ENCODE measurements at places on chromosomes 4 and X. TPM values are rescaled to one million over a fixed set of nuclear protein-coding genes. Genes with fewer than 3 reads are reported as not detected.

DNA sequence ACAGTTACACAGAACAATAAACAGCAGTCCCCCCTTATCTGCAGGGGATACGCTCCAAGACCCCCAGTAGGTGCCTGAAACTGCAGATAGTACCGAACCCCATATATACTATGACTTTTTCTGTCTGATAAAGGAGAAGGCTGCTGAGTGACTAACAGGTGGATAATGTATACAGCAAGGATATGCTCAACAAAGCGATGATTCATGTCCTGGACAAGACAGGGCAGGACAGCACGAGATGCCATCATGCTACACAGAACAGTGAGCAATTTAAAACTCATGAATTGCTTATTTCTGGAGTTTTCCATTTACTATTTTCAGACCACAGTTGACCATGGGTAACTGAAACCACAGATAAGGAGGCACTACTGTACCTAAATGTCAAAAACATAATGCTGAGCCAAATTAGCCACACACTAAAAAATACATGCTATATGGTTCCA is 76.1 kb downstream of the MANBA start:
- H3K27me3 ChIP-seq: no peaks in the 10 kb centered on the region
- no peaks in the 10 kb centered on the region for H3K4me1 ChIP-seq
- peaks cover 8% of the 10 kb centered on the region for H3K36me3 ChIP-seq
- DNase-seq: no peak
- no peak overlapping the region for H3K27ac ChIP-seq

GRCh38 chrX:26522501-26522900 is 306.5 kb downstream of the MAGEB5 start:
- H3K4me3 ChIP-seq: no peak overlapping the region
- peaks cover 4% of the 10 kb centered on the region for H3K4me1 ChIP-seq
- no peaks in the 10 kb centered on the region for H3K27me3 ChIP-seq
- peak overlapping the region; percentile 73 for H3K27ac ChIP-seq
- no peaks in the 10 kb centered on the region for H3K36me3 ChIP-seq

GRCh38 chr4:2696423-2696822 is 59.7 kb downstream of the TNIP2 start:
- no peaks in the 10 kb centered on the region for H3K27me3 ChIP-seq
- no peak overlapping the region for H3K4me3 ChIP-seq
- DNase-seq: no peak
- H3K36me3 ChIP-seq: peaks cover 23% of the 10 kb centered on the region

DNA sequence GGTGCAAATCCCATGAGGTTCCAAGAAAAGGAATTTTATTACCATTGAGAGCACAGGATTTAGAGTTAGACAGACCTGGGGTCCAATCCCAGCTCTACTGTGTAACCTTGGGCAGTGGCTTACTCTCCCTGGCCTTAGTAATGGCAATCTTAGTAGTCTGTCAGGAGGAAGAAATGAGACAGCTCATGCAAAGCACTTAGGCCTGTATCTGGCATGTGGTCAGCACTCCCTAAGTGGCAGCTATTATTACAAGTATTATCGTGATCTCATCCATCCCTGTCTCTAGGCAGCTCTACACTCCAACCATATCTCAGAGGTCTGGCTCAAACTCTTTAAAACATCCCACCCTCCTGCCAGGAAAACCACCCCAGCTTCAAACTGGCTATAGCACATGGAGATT is 129.6 kb upstream of the NALF2 start:
- DNase-seq: no peak
- no peak overlapping the region for H3K27ac ChIP-seq
- H3K4me1 ChIP-seq: no peaks in the 10 kb centered on the region
- H3K36me3 ChIP-seq: no peaks in the 10 kb centered on the region
- H3K27me3 ChIP-seq: no peaks in the 10 kb centered on the region
- H3K4me3 ChIP-seq: no peak overlapping the region

DNA sequence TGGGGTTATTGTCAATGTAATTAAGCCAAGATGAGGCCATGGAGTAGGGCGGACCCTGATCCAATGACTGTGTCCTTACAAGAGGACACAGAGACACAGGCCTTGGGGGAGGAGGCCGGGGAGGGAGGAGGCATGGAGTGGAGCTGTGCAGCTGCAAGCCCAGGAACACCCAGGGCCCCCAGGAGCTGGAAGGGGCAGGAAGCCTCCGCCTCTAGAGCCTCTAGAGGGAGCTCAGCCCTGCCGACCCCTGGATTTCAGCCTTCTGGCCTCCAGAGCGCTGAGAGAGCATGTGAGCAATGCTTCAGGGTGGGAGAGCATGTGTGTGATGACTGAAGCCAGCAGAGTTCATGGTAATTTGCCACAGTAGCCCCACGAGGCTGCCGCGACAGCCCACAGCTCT is 234.6 kb downstream of the AFAP1 start:
- no peaks in the 10 kb centered on the region for H3K36me3 ChIP-seq
- H3K27me3 ChIP-seq: no peaks in the 10 kb centered on the region
- no peak overlapping the region for H3K27ac ChIP-seq
- H3K4me1 ChIP-seq: no peaks in the 10 kb centered on the region
- DNase-seq: peak; percentile 43

GRCh38 chr4:183995570-183995969 is 90.5 kb downstream of the STOX2 start:
- H3K4me3 ChIP-seq: no peak overlapping the region
- H3K4me1 ChIP-seq: peaks cover 13% of the 10 kb centered on the region
- no peaks in the 10 kb centered on the region for H3K36me3 ChIP-seq
- no peaks in the 10 kb centered on the region for H3K27me3 ChIP-seq
- no peak overlapping the region for H3K27ac ChIP-seq
- peak; percentile 29 for DNase-seq

- no peak overlapping the region for H3K27ac ChIP-seq
- H3K36me3 ChIP-seq: no peaks in the 10 kb centered on the region
- H3K4me3 ChIP-seq: no peak overlapping the region
Observed at GRCh38 chr4:123350191-123350544, 46.4 kb upstream of the SPRY1 start.

GRCh38 chr4:58553031-58553430 is 1442.8 kb upstream of the IGFBP7 start:
- peaks cover 3% of the 10 kb centered on the region for H3K4me1 ChIP-seq
- H3K27ac ChIP-seq: no peak overlapping the region
- no peaks in the 10 kb centered on the region for H3K36me3 ChIP-seq
- DNase-seq: peak; percentile 18
- H3K4me3 ChIP-seq: no peak overlapping the region

- H3K27me3 ChIP-seq: peaks cover 8% of the 10 kb centered on the region
- no peak overlapping the region for H3K27ac ChIP-seq
- no peaks in the 10 kb centered on the region for H3K36me3 ChIP-seq
Observed at GRCh38 chrX:39159921-39160507, 358.8 kb downstream of the MID1IP1 start.

DNA sequence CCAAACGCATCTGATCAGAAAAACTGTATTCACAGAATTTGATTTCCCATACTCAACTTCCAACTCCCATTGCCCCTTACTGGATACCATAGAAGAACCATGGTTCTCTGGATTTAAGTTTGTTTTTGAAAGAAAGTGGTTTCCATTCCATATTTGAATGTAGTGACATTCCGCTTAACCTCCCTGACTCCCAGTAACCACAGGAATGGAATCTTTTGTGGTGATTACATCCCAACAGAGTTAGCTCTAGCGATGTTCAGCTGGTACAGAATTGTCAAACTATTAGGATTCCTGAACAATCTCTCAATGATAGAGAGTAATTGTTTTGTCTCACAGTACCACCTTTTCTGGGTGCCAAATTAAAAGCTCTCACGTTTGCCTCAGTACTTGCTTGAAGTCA is 1.7 kb downstream of the NUDT10 start:
- peak overlapping the region; percentile 55 for H3K4me3 ChIP-seq
- no peak overlapping the region for H3K27ac ChIP-seq
- no peak for DNase-seq
- H3K4me1 ChIP-seq: peaks cover 4% of the 10 kb centered on the region
- no peaks in the 10 kb centered on the region for H3K36me3 ChIP-seq
- no peaks in the 10 kb centered on the region for H3K27me3 ChIP-seq

DNA sequence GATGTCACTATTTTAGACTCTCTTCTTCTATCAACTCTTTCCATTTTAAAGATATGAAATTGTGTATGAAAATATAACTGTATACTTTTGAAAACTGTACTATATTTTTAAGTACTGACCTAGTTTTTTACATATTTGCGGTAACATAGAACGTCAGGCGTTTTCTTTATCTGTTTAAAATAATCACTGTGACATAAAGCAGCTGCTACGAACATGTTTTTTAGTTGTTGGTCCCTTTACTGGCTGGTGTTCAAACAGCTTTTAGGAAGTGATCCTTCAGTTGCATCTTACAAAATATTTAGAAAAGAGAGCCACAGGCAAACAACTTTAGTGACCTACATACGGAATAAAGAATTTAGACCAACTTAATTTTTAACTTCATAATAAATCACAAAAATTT is 73.1 kb downstream of the METTL14 start:
- H3K4me1 ChIP-seq: peaks cover 10% of the 10 kb centered on the region
- no peaks in the 10 kb centered on the region for H3K27me3 ChIP-seq
- 0 out of 2 replicates have a peak overlapping the region, but pooled peaks have one; percentile 28 for H3K27ac ChIP-seq

- no peaks in the 10 kb centered on the region for H3K4me1 ChIP-seq
- no peak for DNase-seq
- no peaks in the 10 kb centered on the region for H3K36me3 ChIP-seq
- no peaks in the 10 kb centered on the region for H3K27me3 ChIP-seq
- no peak overlapping the region for H3K4me3 ChIP-seq
Observed at GRCh38 chrX:22159071-22159470, 113.6 kb upstream of the CBLL2 start.

DNA sequence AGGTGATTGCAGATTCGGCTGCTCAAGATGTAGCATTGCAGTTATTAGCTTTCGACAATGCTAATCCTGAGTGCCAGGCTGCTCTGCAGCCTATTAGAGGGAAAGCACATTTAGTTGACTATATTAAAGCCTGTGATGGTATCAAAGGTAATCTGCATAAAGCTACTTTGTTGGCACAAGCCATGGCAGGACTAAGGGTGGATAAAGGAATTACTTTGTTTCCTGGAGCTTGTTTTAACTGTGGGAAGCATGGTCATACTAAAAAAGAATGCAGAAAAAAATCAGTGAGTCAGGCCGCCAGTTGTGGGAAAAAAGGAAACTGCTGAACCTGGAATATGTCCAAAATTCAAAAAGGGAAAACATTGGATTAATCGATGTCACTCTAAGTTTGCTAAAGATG is 154.9 kb upstream of the TECRL start:
- no peaks in the 10 kb centered on the region for H3K36me3 ChIP-seq
- H3K4me3 ChIP-seq: no peak overlapping the region
- H3K4me1 ChIP-seq: no peaks in the 10 kb centered on the region
- no peaks in the 10 kb centered on the region for H3K27me3 ChIP-seq
- H3K27ac ChIP-seq: no peak overlapping the region
- no peak for DNase-seq

GRCh38 chr4:152033621-152034020 is 272.8 kb upstream of the GATB start:
- H3K27me3 ChIP-seq: no peaks in the 10 kb centered on the region
- no peak overlapping the region for H3K4me3 ChIP-seq
- no peak overlapping the region for H3K27ac ChIP-seq
- no peak for DNase-seq

- H3K27ac ChIP-seq: no peak overlapping the region
- H3K4me3 ChIP-seq: no peak overlapping the region
- DNase-seq: peak; percentile 29
Observed at GRCh38 chr4:184287697-184288255, 70.1 kb upstream of the ENPP6 start.

GRCh38 chr4:78417603-78418002 is 134.0 kb upstream of the ANXA3 start:
- H3K4me3 ChIP-seq: no peak overlapping the region
- peaks cover 33% of the 10 kb centered on the region for H3K36me3 ChIP-seq
- peak overlapping the region; percentile 12 for H3K27ac ChIP-seq
- peaks cover 13% of the 10 kb centered on the region for H3K4me1 ChIP-seq
- H3K27me3 ChIP-seq: no peaks in the 10 kb centered on the region

DNA sequence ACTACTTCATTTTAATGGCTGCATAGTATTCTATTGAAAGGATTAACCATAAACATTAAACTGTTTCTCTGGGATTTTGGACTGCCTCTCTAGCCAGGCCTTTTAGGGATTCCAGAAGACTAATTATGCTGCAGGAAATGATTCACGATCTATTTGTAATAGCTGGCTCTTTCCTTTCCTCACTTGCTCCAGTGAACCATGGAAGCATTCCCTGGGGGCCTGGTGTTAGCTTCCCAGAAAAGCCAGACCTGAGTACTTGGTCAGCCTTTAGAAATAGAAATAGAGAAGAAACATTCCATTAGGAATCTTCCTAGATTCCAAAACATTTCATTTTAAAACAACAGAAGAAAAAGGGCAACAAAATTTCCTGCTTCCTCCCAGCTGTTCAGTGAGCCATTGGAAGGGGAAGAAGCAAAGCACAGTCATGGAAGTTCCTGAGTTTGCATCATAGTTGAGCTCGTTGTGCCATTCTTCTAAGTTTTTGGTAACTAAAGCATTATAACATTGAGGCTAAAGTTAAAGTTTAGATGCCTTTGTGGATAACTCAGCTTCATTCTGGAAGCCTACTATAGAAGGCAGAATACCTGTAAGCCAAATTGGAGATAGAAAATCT is 83.5 kb downstream of the NPNT start:
- no peaks in the 10 kb centered on the region for H3K27me3 ChIP-seq
- no peaks in the 10 kb centered on the region for H3K36me3 ChIP-seq
- H3K27ac ChIP-seq: no peak overlapping the region
- DNase-seq: no peak
- no peak overlapping the region for H3K4me3 ChIP-seq

DNA sequence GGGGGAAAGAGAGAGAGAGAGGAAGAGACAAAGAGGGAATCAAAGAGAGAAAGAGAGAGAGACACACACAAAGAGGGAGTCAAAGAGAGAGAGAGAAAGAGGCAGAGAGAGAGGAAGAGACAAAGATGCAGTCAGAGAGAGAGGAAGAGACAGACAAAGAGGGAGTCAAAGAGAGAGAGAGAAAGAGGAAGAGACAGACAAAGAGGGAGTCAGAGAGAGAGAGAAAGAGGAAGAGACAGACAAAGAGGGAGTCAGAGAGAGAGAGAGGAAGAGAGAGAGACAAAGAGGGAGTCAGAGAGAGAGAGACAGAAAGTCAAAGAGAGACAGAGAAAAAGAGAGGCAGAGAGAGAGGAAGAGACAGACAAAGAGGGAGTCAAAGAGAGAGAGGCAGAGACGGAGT is 45.5 kb downstream of the MAGEA9 start:
- no peaks in the 10 kb centered on the region for H3K36me3 ChIP-seq
- H3K4me1 ChIP-seq: peaks cover 25% of the 10 kb centered on the region
- DNase-seq: no peak
- 0 out of 2 replicates have a peak overlapping the region, but pooled peaks have one; percentile 20 for H3K4me3 ChIP-seq
- H3K27me3 ChIP-seq: no peaks in the 10 kb centered on the region

DNA sequence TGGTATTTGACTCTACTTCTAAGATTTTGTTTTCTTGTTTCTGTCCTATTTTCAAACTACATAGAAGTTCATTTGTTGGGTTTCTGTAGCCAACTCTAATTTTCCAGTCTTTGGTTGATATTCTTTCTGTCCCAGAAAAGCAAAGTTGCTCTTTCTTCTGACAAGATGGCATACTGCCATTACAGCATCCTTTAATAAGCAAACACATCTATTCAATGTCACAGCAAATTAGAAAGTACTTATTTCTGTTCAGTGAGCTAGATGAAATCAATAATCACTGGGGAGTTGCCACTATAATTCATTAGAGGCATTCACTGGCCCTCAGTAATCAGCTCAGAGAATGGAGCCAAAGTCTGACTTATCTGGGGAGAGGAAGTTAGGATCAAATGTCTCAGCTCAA is 1258.0 kb upstream of the IGFBP7 start:
- no peak overlapping the region for H3K27ac ChIP-seq
- H3K4me1 ChIP-seq: no peaks in the 10 kb centered on the region
- no peaks in the 10 kb centered on the region for H3K36me3 ChIP-seq
- no peaks in the 10 kb centered on the region for H3K27me3 ChIP-seq
- DNase-seq: no peak

CT47A1 gene
- polyA plus RNA-seq: not detected

CENPVL2 gene
- 2.9 TPM for polyA plus RNA-seq

TRPC5OS gene
- polyA plus RNA-seq: not detected

SMIM9 gene
- polyA plus RNA-seq: not detected

PLS3 gene
- 72.6 TPM for polyA plus RNA-seq

FREM3 gene
- polyA plus RNA-seq: 0.28 TPM

TMSB15A gene
- 247 TPM for polyA plus RNA-seq

NWD2 gene
- polyA plus RNA-seq: not detected

Measured in GM23338 (cell line).